Activated CD8-positive, alpha-beta memory T cell treated with anti-CD3 and anti-CD28 coated beads, Interleukin-2, amount 50 U/mL, for 4 hours (primary cell): ENCODE measurements at places on chromosomes 11 and 22.

GRCh38 chr11:11722861-11723260, 101.1 kb upstream of the GALNT18 start:
- DNase-seq: no peak

GRCh38 chr11:125343718-125344131, 152.3 kb downstream of the FEZ1 start:
- no peak for DNase-seq

DNA sequence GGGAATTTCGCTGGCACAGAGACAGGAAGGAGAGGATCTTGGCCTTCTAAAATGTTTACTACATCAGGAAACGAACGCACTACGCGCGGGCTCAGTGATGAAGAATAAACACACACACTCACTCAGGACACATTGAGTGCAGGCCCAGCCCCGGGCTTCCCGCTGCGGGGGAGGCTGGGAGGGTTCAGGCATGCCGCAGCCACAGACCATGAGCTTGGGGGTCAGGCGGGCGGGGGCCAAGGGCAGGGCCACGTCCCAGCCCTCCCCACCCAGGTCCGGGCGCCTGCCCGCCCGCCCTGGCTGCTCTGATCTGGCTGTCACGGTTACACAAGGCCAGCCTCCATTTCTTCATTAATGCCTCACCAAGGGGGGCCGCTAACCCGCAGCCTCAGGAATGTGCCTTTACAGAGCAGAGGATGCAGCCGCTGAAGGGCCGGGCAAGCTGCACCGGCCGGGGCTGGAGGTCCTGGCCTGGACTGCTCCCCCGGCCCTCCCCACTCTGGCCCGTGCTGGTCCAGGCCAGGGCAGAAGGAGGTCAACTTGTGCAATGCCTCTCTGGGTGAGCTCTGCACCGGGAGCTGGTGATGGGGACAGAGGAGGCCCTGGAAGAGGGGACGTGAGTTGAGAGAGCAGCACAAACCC, 41.7 kb downstream of the IGF2 start:
- DNase-seq: no peak

GRCh38 chr11:126115127-126115495, 52.4 kb upstream of the CDON start:
- no peak for DNase-seq

- DNase-seq: no peak
Measured at GRCh38 chr11:3230636-3231549, 1.3 kb downstream of the MRGPRE start.

GRCh38 chr11:117064275-117064674, 34.0 kb downstream of the SIK3 start:
- no peak for DNase-seq

DNA sequence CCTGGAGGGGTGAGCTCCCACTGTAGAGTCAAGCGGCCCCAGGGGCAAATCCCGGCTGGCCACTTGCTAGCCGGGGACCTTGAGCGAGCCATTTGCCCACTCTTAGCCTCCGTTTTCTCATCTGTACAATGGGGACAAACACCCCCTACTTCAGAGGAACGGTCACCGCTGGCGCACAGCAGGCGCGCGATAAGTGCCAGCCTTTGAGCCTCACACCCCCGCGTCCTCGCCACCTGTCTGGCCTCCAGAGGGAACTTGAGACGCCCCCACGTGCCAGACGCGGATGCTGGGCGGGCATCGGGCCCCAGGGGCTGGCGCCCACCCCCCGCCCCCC, 72.6 kb upstream of the TCF20 start:
- DNase-seq: peak; percentile 30

GRCh38 chr11:59182457-59183151, 10.7 kb downstream of the DTX4 start:
- DNase-seq: peak; percentile 27

GRCh38 chr11:3203221-3204043, 15.2 kb downstream of the MRGPRG start:
- peak; percentile 13 for DNase-seq
